ENCODE measurements at places on chromosomes 11 and 22. TPM values are rescaled to one million over a fixed set of nuclear protein-coding genes. Genes with fewer than 3 reads are reported as not detected.

TENM4 gene
- total RNA-seq: 177 TPM

- DNase-seq: no peak
These were observed 68.0 kb downstream of the GAB2 start for GRCh38 chr11:78349624-78350023.

DNA sequence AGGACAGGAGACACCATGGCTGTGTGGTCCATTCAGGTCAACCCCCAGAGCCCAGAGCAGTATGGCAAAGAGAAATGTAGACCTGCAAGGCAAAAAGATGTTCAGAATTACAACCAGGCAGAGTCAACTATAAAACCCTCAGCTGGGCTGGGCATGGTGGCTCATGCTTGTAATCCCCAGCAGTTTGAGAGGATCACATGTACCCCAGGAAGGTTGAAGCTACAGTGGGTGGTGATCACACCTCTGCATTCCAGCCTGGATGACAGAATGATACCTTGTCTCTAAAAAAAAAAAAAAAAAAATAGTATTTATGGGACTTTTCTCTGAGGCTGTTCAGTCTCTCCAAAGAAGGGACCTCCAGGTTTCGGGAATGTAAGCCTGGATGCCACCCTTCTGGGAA lies 18.4 kb upstream of the LDHA start:
- DNase-seq: no peak

- DNase-seq: no peak
These were observed 11.4 kb downstream of the EHF start for GRCh38 chr11:34632105-34632791.

Data from mesothelial cell of epicardium (in vitro differentiated cells).